Hair follicle dermal papilla cell (primary cell): ENCODE measurements at places on chromosomes 12 and 14. TPM values are rescaled to one million over a fixed set of nuclear protein-coding genes. Genes with fewer than 3 reads are reported as not detected.

The C14orf180 gene
- total RNA-seq: not detected in 2 replicates

The PTHLH gene
- 0.12 and 0.81 TPM in 2 replicates for total RNA-seq

The EMP1 gene
- 320 and 393 TPM in 2 replicates for total RNA-seq

The INSM2 gene
- not detected in 2 replicates for total RNA-seq

The C12orf54 gene
- total RNA-seq: not detected in 2 replicates

The FOXA1 gene
- under 0.01 and 0.24 TPM in 2 replicates for total RNA-seq

The WSCD2 gene
- not detected in 2 replicates for total RNA-seq

The SLC4A8 gene
- 6.7 and 7.7 TPM in 2 replicates for total RNA-seq

The ASB8 gene
- 31.0 and 33.3 TPM in 2 replicates for total RNA-seq

The PIWIL1 gene
- total RNA-seq: not detected in 2 replicates

The SYT1 gene
- 0.85 and 2.1 TPM in 2 replicates for total RNA-seq

The BICDL1 gene
- not detected in 2 replicates for total RNA-seq

The IFNG-AS1 gene
- not detected in 2 replicates for total RNA-seq
